ENCODE measurements at places on chromosomes 1 and 21.

DNA sequence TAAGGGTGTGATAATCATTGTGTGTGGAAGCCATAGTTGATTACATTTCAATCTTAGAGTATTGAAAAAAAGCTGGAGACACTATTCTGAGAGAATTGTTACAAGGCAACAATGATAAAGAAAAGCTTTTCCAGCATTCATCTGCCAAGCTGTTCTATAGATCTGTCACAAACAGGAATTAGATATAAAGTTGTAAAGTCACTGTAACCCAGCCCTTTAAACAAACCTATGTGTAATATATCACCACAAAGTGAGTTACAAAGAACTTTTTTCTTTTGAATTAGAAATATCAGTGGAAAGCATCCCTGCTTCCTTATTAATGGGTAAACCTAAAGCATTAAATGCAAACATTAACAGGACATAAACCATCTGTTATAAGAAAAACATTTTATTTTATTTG, 55.4 kb downstream of the RPAP2 start:
- DNase-seq = no peak

DNA sequence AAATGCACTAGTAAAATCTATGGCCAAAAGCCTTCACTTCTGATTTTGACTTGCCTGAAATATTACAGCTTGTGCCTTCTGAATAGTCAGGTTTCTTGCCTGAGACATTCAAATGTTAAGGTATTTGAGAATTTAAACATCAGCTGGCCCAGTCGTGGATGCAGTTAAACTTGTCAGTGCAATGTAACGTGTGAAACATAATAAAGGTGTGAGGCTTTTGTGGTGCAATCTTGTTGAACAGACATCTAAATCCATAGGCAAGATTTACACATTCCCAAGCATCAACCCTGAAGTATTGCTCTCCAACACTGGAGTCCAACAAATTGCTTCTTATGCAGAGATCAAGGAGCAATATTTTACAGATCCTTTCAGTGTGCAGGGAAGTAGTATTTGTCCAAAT, 4.4 kb downstream of the CCN1 start:
- DNase-seq = no peak

- no peak for DNase-seq
These were observed 265.9 kb upstream of the C1orf105 start for GRCh38 chr1:172154551-172154950.

DNA sequence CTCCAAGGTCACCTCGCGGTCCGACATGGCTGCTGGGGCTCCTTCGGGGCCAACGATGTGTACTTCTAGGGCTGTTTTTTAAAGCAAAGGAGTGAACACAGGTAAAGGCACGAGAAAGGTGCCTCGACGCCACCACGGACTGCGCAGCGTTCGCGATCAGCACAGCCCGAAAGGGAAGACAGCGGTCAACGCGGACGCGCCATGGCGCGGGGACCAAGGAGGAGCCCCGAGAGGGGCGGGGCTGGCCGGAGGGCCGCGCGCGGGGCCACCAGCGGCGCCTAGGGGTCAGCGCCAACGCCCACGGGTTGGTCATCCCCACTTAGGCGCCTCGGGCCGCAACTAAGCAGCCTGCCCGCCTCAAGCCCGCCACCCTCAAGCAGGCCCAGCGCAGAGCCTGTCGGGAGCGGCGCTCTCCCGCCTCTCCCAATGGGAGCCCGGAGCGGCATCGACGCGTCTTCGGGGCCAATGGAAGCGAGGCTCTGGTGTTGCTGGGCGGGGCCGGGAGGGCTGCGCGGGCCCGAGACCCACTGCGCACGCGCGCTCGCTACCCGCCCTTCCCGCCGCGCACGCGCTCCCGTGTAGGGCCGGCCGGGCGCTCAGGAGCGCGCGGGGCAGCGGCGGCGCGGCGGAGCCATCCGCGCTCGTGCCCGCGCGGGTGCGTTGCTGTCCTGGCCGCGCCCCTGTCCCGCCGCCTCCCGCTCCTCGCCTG, at the start of gene DIP2A:
Gene DIP2A (plus strand): TSS at position 577 of the 709 bp plus-strand sequence. CDS start 241 bp downstream, outside the sequence.
- DNase-seq = peak; percentile 90

DNA sequence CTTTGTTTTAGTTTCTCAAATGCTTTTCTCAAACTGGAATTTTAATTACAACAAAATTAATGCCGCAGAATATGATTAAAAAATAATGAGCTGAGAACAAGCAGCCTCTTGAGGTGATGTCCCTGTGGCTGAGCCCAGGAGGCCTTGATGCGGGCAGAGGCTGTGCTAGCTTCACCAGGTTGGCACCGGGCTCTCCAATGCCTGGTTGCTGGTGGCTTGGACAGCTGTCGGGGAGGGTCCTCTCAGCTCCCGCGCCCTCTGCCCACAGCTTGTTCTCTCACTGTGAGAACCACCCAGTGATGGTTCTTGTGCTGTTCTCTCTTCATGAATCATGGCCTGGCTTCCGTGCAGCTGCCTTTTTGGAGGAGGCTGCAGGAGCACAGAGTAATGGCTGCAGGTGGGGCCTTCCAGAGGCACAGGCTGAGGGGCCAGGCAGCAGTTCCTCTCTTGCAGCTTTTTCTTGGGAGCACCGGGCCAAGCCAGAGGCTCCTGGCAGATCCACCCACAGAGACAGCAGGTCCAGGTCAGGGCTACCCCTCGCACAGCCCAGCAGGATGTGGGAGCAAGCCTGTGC, 156.3 kb downstream of the PCBP3 start:
- no peak for DNase-seq

DNA sequence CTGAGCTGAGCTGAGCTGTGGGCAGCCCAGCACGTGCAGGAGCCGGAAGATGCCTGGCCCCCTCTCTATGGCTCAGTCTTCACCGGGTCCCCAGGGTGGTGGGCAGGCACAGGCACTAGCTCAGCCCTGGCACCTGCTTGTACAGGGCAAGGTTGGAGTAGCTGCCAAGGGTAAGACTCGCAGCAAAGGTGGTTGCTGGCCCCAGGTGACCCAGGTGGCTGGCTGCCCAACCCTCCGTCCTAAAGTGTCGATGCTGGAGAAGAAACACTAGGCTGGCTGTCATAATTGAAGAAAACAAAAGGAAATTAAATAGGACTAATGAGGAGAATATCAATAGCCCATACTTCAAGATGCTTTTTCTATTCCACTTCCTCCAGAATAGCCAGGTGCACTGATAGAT, 77.1 kb upstream of the ACTL8 start:
- DNase-seq = no peak

DNA sequence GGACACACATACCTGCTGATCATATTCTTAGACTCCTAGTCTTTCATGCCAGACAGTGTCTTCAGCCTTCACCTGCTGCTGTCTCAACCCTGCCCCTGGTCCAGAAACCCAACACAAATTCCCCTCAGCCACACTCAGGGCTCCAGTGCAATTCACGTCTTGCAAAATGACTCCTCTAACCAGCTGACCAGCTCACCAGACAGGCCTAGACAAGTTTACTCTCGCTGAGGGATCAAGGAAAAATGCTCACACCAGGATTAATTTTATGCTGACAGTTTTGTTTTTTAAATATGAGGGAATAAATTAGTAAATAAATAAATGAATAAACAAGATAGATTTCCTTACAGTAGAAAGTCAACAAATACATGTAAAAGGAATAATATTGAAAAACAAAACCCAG, 28.5 kb downstream of the CCDC185 start:
- no peak for DNase-seq

GRCh38 chr1:157833145-157833544, 8.5 kb downstream of the CD5L start:
- no peak for DNase-seq

- peak; percentile 75 for DNase-seq
These were observed at the start of gene MARK1 for GRCh38 chr1:220527908-220528678. TSS of gene MARK1 (plus strand) at chr1:220528136. CDS start at chr1:220528823, 687 bp downstream.

- DNase-seq = no peak
These were observed 91.9 kb downstream of the CSMD2 start for GRCh38 chr1:34073028-34073695.

DNA sequence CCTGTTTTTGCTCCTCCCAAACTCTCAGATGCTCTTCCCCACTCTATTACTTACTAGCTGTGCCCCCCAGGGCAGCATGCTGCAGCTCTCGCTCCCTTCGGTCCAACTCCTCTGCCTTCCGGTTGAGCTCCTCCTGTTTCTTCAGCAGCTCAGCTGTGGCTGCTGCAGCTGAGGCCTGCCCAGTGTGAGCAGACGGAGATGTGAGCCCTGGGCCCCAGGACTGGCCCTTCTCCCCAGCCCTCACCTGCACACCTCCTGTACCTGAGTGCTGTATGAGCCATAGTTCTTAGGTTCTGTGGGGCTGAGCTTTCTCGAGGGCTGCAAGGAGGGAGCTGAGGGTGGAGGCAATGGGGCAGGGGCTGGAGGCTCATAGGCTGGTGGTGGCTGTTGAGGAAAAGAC, 1.9 kb downstream of the SCAMP3 start:
- DNase-seq = no peak

GRCh38 chr1:15311880-15312279, 64.9 kb downstream of the FHAD1 start:
- no peak for DNase-seq

DNA sequence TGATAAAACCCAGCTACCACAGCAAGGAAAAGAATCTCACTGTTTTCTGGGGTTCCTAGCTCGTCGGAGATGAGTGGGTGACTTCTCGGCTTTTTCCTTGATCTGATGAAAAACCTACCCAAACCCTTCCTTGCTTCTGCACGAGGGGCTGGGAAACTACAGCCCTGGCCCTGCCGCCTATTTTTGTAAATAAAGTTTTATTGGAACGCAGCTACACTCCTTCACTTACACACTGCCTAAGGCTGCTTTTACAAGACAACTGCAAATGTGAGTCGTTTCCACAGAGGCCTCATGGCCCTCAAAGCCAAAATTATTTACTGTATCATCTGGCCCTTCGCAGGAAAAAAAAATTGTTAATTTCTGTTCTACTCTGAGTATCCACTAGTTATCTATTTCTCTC, 116.0 kb upstream of the TMPRSS2 start:
- no peak for DNase-seq

GRCh38 chr1:189524501-189524900, 953.2 kb downstream of the BRINP3 start:
- DNase-seq = no peak

DNA sequence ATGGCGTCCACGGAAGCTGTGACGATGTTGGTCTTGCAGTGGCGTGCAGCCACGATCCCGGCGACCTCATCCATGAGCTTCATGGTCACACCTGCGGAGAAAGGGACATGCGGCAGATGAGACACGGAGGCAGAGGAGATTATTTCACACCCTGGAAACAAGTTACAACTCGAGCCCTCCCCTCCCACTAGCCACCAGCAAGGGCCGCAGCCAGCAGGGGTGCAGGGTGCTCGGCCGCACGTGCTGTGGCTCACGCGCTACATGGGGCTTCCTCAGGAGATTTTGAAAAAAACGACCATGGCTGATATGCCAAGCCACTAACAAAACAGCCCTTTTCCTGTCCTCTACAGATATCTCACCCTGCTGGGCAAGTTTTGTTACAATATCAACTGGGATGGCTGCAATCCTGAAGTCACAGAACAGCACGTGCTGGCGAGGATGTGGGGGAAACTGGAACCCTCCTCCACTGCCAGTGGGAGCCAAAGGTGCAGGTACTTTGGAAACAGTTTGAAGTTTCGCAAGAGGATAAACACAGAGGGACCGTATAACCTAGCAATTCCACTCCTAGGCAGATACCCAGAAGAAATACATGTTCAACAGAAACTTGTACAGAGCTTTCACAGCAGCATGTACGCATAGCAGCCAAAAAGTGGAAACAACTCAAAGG, 34.1 kb upstream of the GPR153 start:
- no peak for DNase-seq

- no peak for DNase-seq
These were observed 389.9 kb downstream of the SIPA1L2 start for GRCh38 chr1:232239998-232240397.

DNA sequence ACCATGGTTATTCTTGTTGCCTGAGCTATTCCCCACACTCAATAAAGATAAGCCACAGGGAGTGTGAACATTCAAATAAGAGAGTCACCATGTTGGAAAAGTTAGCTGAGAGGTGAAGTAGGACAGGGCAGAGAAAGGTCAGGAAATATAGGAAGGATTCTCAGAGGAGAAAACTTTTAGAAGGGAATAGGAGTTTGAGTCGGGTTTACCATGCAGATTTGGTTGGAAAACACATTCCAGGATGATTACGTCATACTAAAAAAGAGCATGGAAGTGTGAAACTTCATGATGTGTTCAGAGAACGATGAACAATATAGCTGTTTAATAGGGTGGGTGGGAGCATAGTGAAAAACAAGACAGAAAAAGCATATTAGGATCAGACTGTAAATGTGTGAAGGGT, 1125.3 kb upstream of the ADGRL2 start:
- no peak for DNase-seq

GRCh38 chr1:96882096-96882495, 160.5 kb downstream of the PTBP2 start:
- no peak for DNase-seq

GRCh38 chr1:111569913-111570312, 49.7 kb upstream of the RAP1A start:
- no peak for DNase-seq

DNA sequence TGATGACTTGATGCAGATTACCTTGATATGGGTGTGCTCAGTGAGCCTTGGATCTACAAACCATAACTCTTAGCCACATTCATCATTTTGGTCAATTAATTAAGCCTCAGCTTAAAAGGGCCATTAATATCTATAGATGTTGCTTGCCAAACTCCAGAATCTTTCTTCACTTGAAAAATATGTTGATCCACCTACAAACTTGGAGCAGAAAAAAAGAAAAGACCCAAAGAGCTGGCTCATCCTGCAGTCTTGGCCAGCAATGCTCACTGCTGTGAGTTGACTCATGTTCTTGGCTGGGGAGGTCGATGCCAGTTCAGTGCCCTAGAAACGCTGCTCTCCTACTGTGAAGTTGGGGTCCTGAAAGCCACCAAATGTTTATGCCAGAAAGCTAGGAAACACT, 75.4 kb downstream of the DPT start:
- DNase-seq = no peak

DNA sequence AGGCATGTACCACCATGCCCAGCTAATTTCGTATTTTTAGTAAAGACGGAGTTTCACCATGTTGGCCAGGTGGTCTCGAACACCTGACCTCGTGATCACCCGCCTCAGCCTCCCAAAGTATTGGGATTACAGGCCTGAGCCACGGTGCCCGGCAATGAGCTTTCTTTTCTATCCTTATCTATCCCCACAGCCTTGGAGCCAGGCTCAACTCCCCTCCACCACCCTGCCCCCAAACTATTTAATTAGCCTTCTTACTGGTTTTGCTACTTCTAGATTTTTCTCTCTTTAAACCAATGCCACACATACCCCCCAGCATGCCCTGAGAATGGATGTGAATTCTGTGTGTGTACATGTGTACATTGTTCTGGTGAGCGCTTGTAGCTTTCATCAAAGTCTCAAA, 5.7 kb upstream of the VANGL2 start:
- no peak for DNase-seq

GRCh38 chr21:45456584-45457160, 51.7 kb downstream of the COL18A1 start:
- no peak for DNase-seq

GRCh38 chr1:54486907-54487306, 61.1 kb upstream of the ACOT11 start:
- no peak for DNase-seq

GRCh38 chr1:163357378-163357777, 35.6 kb downstream of the NUF2 start:
- DNase-seq = no peak

Measured in NCI-H1694 (cell line).